ENCODE measurements at places on chromosomes 13 and 19.

DNA sequence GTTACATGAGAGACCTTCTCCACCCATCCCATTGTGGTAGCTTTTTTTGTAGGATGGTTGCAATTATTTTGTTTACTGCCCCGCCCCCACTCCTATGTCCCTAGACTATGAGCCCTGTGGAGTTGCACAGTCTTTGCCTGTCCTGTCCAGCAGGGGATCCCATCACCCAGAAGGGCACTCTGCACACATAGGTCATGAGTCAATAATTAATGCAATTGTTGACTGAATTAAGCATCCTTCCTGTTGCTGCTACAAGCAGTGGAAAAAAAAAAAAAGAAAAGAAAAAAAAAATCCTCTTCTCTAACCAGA, 14.2 kb downstream of the C19orf81 start:
- no peak for DNase-seq

DNA sequence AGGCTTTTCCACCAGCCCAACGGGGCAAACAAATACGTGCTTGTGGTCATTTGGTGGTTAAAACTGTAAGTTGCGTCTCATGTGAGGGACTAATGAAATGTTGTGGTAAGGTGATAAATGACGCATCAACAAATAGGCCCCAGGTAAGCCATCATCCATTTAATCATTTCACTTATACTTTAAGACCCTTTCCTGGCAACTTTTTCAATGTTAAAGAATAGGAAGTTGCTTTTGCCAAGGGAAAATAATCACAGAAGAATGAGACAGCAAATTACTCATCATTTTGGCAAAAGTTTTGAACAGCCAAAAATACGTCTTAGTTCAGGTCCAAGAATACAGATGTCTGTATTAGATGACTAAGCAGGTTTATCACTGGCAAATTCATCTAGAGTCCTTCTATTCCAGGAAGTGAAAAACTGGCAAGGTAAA, 660.4 kb downstream of the SLITRK1 start:
- no peak for DNase-seq

DNA sequence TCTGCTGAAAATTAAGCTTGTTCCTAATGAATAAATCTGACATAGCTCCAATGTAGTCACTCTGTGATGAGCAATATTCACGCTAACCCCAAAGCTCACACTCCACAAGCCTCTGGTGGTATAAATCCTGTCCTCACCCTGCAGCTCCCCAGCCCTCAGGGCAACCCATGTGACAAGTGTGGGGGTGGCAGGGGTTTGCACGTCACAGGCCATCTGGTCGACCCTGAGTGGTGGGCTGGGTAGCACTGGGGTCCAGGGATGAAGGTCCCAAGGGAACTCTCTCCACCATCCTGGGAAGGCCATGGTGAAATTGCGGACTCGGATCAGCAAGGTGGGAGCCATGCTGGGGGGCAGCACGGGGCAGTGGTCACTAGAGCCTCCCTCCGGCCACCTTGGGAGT, 100.0 kb upstream of the SOX1 start:
- no peak for DNase-seq

DNA sequence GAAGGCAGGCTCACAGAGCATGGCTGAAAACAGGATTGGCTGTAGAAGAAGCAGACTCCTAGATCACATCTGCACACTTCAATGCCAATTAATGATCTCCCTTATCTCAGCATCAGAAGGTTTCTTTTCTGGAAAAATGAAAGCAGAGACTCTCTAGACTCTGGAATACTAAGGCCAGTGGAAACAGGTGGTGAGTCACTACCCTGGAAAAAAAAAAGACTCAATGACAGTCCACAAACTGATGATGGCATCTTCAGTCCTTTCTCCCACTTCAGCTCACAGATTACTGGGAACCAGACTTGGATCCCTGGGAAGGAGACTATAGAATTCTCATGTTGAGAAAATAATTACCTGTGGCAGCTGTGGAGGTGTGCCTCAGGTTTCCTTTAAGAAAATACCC, 47.5 kb upstream of the MBNL2 start:
- no peak for DNase-seq

Data from gastrocnemius medialis (tissue), 4 donors.